Karpas-422 (cell line): ENCODE measurements at places on chromosomes 4 and X. TPM values are rescaled to one million over a fixed set of nuclear protein-coding genes. Genes with fewer than 3 reads are reported as not detected.

PLK4 gene
- 31.2 and 68.1 TPM in 2 replicates for total RNA-seq

DCAF12L2 gene
- 0.22 TPM in 1 of 2 replicates, not detected in the other for total RNA-seq

GRCh38 chr4:136156947-136157346, 1375.3 kb downstream of the PCDH18 start:
- DNase-seq = no peak
- H3K4me3 ChIP-seq = no peak overlapping the region
- no peak overlapping the region for H3K27ac ChIP-seq
- no peaks in the 10 kb centered on the region for H3K36me3 ChIP-seq
- no peaks in the 10 kb centered on the region for H3K4me1 ChIP-seq
- no peaks in the 10 kb centered on the region for H3K27me3 ChIP-seq

- peaks cover 2% of the 10 kb centered on the region; the same call in 1 of the 2 replicates for H3K27me3 ChIP-seq
- H3K36me3 ChIP-seq = no peaks in the 10 kb centered on the region
- H3K4me3 ChIP-seq = no peak overlapping the region
- peaks cover 9% of the 10 kb centered on the region for H3K4me1 ChIP-seq
Observed at GRCh38 chrX:10121787-10122186, 35.0 kb upstream of the CLCN4 start.

- no peak overlapping the region for H3K27ac ChIP-seq
- H3K4me1 ChIP-seq = no peaks in the 10 kb centered on the region
- H3K4me3 ChIP-seq = no peak overlapping the region
- no peaks in the 10 kb centered on the region for H3K36me3 ChIP-seq
- no peaks in the 10 kb centered on the region for H3K27me3 ChIP-seq
Observed at GRCh38 chr4:38015886-38016515, 55.8 kb downstream of the PTTG2 start.
